Naive thymus-derived CD4-positive, alpha-beta T cell (primary cell): ENCODE measurements at places on chromosomes 7 and 10. TPM values are rescaled to one million over a fixed set of nuclear protein-coding genes. Genes with fewer than 3 reads are reported as not detected.
A peak's percentile ranks its signal among the peaks of the same experiment; 100 is the strongest.

GRCh38 chr7:99990460-99990852 lies 14.6 kb upstream of the AZGP1 start:
- no peak overlapping the region for H3K4me3 ChIP-seq
- H3K27me3 ChIP-seq = no peaks in the 10 kb centered on the region
- H3K36me3 ChIP-seq = no peaks in the 10 kb centered on the region
- DNase-seq = no peak
- H3K27ac ChIP-seq = no peak overlapping the region

- H3K4me1 ChIP-seq = no peaks in the 10 kb centered on the region
- H3K27ac ChIP-seq = no peak overlapping the region
- no peaks in the 10 kb centered on the region for H3K36me3 ChIP-seq
- no peak for DNase-seq
Measured at GRCh38 chr10:96743988-96744585, 23.8 kb upstream of the PIK3AP1 start.

The TBX20 gene
- not detected for total RNA-seq

DNA sequence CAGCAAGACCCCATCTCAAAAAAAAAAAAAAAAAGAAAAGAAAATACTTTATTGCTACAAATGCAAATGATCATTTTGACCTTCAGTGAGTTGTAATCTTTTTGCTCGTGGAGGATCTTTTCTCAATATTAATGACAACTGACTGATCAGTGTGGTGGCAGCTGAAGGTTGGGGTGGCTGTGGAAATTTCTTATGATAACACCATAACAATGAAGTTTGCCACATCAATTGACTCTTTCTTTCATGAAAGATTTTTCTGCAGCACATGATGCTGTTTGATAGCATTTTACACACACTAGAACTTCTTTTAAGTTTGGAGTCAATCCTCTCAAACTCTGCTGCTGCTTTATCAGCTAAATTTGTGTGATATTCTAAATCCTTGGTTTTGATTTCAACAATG lies 12.4 kb upstream of the CCDC7 start:
- peak; percentile 21 for DNase-seq
- H3K36me3 ChIP-seq = no peaks in the 10 kb centered on the region
- no peaks in the 10 kb centered on the region for H3K4me1 ChIP-seq
- H3K27me3 ChIP-seq = no peaks in the 10 kb centered on the region

DNA sequence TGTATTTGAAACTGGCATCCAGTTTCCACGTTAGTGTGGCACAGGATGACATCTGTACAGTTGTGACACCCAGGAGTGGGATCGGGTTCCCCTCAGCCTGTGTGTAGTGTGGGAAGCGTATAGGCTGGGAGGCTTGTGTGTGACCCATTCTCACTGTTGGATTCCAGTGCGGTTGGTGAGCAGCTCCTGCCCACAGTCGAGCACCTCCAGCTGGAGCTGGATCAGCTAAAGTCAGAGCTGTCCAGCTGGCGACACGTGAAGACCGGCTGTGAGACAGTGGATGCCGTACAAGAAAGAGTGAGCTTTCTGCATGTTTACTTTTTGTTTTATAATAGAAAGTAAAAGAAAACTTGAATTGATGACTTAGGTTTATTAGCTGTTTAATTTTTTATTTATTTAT lies 18.7 kb upstream of the GET4 start:
- no peak overlapping the region for H3K27ac ChIP-seq
- H3K27me3 ChIP-seq = no peaks in the 10 kb centered on the region
- H3K4me1 ChIP-seq = no peaks in the 10 kb centered on the region
- no peak for DNase-seq
- no peak overlapping the region for H3K4me3 ChIP-seq

- H3K36me3 ChIP-seq = no peaks in the 10 kb centered on the region
- peak; percentile 55 for DNase-seq
- H3K27me3 ChIP-seq = no peaks in the 10 kb centered on the region
- H3K4me3 ChIP-seq = peak overlapping the region; percentile 54
Measured at GRCh38 chr10:46106410-46107255, 60.6 kb upstream of the MSMB start.
